SW 1271 (cell line): ENCODE measurements at places on chromosomes 16 and 17.

- DNase-seq = no peak
Measured at GRCh38 chr16:28293601-28293960, 1.3 kb downstream of the SBK1 start.

- no peak for DNase-seq
Measured at GRCh38 chr16:62967611-62968010, 931.4 kb upstream of the CDH8 start.

- no peak for DNase-seq
Measured at GRCh38 chr16:77233799-77234519, 34.8 kb downstream of the SYCE1L start.

- no peak for DNase-seq
Measured at GRCh38 chr17:53662608-53663007, 160.1 kb upstream of the KIF2B start.
